ENCODE measurements at places on chromosomes 6 and 20.

GRCh38 chr6:17022604-17023003 is 79.2 kb upstream of the STMND1 start:
- DNase-seq = no peak

DNA sequence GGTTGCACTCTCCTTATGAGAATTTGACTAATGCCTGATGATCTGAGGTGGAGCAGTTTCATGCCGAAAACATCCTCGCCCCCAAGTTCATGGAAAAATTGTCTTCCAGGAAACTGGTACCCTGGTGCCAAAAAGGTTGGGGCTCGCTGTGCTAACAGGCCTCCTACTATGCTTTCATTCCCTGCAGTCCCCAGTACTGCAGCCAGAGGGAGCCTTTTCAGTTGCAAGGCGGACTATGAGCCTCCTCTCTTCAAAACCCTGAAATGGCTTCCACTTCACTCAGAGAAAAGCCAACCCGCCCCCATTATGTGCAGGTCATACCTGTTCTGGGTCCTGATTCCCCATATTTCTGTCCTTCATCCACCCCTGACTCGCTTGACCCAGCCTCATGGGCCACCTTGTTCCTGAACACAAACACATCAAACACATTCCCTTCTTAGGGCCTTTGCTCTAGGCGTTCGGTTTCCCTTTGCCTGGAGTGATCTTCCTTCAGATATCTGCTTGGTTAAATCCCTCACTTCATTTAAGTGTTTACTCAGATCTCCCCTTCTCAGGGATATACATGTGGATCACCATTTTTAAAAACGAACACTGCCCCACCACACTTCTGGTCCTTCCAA is 173.7 kb downstream of the PHACTR1 start:
- no peak for DNase-seq

DNA sequence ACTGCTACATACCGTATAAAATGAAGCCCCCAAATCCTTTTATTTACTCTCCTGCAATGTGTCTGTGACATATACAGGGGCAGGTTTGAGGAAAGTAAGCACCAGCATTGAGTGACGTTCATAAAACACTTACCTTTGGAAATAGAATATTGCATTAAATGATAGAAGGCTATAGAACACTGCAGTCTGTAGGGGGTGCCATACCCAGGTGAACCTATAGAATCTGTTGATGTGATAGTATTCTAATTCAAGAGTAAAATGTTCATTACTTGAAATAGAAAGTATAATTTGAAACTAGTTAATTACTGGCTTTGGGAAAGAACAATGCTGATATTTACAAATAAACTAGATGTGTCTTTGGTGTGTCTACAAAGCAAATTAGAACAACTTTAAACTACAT is 47.0 kb upstream of the PRL start:
- no peak for DNase-seq

GRCh38 chr6:115932481-115932880 is 128.2 kb downstream of the FRK start:
- no peak for DNase-seq

- no peak for DNase-seq
Observed at GRCh38 chr20:46158476-46158987, 40.4 kb downstream of the CD40 start.

DNA sequence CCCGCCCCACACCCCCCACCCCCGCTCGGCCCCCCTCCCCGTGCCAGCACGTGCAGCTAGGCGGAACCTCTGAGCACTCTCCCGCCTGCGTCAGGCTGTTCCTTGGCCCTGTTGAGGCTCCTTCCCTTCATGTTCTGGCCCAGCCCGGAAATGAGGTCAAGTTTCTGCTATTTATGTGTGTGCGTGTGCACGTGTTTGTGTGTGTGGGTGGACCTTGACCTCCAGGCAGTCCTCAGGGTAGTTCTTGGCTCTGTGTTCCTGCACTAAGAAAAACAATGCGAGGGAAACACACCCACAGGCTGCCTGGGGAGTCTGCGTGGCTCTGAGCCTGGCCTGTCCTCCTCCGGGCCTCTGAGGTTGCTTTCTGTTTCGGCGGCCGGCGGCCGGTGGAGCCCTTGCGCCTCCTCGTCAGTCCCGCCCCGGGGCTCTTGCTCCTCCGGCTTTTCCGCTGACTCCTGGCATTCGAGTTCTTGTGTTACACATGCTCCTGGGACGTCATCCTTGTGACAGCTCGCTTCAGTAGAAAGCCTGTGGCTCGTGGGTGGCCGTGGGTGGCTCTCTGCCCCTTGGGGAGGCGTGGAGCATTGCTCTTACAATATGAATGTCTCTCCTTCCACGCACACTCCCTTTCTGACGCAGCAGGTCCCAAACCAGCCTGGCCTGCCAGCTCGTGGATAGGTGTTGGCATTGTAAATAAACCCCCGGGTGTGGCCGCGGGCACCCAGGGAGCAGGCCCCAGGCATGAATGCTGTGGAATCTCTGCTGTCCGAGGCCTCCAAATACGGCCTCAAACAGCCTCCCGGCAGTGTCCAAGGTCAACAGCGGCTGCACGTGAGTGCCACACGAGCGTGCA is 10.0 kb downstream of the SLCO4A1 start:
- DNase-seq = peak; percentile 93

GRCh38 chr20:58073945-58074856 is 154.3 kb downstream of the ANKRD60 start:
- no peak for DNase-seq

GRCh38 chr6:80126657-80127345 is 20.3 kb downstream of the BCKDHB start:
- no peak for DNase-seq
